Cardiac septum (tissue), 1 donor: ENCODE measurements at places on chromosomes 4 and X. TPM values are rescaled to one million over a fixed set of nuclear protein-coding genes. Genes with fewer than 3 reads are reported as not detected.

Gene IL21
- total RNA-seq: not detected

GRCh38 chrX:154661170-154661569, 7.8 kb upstream of the CTAG2 start:
- DNase-seq: no peak

DNA sequence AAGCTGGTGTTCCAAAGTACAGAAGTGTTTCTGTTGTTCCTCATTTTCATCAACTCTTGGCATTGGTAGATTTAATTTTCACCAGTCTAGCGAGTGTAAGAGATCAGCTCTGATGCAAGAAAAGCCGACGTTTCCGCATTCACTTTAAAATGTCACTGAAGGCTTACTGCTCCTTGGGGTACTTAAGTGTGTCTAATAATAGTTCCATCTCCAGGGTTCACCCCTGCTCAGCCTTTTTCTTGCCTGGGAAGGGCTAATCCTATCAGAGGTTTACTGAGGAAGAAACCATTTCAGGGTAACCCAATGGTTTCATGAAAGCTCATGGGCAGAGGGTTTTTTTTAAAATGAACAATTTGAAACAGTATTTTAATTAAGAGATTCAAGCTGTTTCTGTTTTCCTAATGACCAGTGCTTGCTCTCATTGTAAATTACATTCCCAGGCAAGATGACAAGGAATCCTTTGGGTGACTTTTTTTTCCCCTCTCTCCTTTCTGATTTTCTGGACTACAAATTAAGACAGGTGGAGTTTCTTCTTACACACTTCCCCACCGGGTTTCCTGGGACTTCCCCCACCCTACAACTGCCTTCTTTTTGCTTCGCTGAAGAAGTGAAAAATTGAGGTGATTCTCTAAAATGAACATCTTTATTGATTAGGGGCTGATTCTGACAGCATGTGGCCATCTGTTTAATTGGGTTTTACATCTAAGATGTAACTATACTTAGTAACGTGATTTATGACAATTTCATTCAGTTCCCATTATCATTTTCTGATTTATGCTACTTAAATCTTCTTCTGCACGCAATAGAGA, 78.7 kb upstream of the CBLL2 start:
- DNase-seq: no peak

Gene ARHGAP36
- 0.24 TPM for total RNA-seq

Gene CFAP47
- not detected for total RNA-seq

GRCh38 chr4:119690871-119691270, 62.3 kb upstream of the PDE5A start:
- DNase-seq: no peak

DNA sequence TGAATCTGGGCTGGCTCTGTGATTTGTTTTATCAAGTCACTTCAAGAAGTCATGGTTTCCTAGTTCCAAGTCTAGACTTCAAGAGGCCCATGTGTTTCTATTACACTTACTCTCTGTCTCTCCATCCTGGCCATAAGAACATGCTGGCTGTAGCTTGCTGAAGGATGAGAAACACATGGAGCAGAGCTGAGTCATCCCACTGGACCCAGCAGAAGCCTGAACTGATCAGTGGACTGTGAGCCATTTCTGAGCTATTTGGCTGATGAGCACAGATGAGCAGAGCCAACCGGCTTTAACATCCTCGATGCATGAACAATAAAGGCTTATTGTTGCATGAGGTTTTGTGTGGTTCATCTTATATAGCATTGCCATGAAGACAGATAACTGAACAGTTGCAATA, 290.6 kb upstream of the BOD1L1 start:
- DNase-seq: no peak

GRCh38 chr4:119032921-119033685, 102.5 kb upstream of the MYOZ2 start:
- no peak for DNase-seq

DNA sequence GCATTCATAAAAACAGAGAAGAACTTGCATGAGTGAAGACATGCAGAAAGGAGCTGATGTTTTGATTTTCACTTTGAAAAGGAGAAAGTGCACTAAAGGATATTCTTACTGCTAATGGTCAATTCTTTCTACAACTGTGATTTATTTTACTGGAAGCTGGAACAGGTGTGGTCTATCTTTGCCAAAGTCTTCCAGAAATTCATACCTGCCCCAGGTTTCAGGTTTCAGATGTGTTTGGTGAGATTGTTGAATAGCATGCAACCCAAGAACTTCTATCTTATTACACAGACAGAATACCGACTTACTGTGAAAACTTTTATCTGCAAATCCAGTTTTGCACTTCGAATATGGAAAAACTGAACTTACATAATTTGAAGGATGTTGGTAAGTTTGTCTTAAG, 388.3 kb downstream of the PDGFC start:
- no peak for DNase-seq

Gene MAGEA12
- not detected for total RNA-seq

Gene BMPR1B
- 1.5 TPM for total RNA-seq

Gene ARHGAP6
- 4.8 TPM for total RNA-seq

Gene CTAG2
- not detected for total RNA-seq

Gene EDNRA
- 15.4 TPM for total RNA-seq

Gene PRKG2
- 0.48 TPM for total RNA-seq

DNA sequence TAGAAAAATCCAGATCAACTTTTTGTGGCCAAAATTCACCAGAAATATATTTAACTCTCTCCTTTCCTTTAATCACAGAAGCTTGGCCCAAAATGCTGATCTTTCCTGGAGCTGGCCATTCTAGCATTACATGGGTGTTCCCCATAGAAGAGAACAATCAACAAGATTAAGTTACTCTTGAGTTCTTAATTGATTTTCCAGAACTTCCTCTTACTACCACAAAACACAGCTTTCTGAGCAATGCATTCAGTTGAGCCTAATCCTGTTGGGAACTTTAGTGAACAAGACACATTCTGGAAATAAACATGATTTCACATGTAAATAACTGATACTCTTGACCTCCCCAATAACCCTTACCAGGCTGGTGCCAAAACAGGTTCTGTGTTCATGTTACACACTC, 45.4 kb upstream of the STIM2 start:
- DNase-seq: no peak

GRCh38 chrX:11406109-11406765, 113.0 kb downstream of the AMELX start:
- DNase-seq: no peak

DNA sequence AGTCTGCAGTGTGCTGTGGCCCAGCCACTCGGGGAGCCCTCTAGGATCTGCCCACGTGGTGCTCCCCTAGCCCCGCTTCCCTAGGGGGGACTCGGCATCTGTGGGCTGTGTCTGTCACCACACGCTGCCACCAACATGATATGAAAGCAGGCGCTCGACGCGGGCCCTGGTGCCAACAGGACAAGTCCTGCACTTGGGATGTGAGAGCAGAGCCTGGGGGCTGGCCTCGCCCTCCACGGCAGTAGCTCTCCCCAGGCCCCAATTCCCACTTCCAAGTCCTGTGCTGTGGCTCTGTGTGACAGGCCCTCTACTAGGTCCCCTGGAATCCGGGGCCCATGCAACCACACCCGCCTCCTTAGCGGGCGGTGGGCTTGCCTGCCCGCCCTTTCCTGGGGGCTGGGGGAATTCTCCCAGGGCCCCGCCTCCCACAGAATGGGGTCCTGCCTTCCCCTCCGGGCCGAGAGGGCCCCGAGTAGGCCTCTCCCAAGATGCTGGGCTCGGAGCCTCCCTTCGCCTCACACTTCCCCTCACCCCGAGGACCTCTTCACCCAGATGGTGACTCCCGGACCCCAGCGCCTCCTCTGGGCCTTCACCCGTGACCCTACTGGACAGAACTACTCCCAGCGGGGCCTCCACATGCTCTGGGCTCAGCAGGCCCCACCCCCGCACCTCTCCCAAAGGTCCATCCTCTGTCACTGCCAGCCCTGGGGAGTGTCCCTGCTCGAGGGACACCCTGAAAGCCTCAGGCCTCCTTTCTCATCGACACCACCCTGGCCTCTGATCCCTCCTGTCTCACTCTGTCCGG, 11.2 kb downstream of the LRPAP1 start:
- no peak for DNase-seq

GRCh38 chr4:25131926-25132325, 28.3 kb downstream of the SEPSECS start:
- no peak for DNase-seq

Gene PARM1
- total RNA-seq: 74.4 TPM

- DNase-seq: no peak
Measured at GRCh38 chr4:182343453-182343852, 100.3 kb downstream of the TENM3 start.

DNA sequence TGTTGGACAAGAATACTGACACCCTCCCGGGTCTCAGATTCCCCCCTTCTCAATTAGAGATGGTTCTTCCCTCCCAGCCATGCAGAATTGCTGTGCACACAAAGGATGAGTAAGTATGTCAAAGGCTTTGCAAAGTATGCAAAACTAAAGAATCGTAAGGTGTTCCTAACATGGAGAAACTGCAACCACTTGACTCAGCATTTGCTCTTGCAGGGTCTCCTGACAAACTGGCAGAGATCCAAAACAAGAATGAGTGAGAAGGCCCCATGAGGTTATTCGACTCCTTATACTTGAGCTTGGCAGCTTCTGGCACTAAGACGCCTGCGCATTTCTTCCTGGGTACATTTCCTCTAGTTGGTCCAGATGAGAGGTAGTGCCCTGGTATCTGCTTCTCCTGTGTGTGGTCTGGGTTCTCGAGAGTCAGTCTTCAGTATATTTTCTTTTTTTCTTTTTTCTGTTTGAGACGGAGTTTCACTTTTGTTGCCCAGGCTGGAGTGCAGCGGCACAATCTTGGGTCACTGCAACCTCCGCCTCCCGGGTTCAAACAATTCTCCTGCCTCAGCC, 8.2 kb downstream of the FAM184B start:
- DNase-seq: no peak

- no peak for DNase-seq
Measured at GRCh38 chr4:83558059-83558653, 22.2 kb downstream of the GPAT3 start.

- DNase-seq: peak; percentile 17
Measured at GRCh38 chrX:9829308-9830267, 43.4 kb downstream of the SHROOM2 start.

- DNase-seq: no peak
Measured at GRCh38 chrX:109643687-109644086, 18.7 kb upstream of the KCNE5 start.

DNA sequence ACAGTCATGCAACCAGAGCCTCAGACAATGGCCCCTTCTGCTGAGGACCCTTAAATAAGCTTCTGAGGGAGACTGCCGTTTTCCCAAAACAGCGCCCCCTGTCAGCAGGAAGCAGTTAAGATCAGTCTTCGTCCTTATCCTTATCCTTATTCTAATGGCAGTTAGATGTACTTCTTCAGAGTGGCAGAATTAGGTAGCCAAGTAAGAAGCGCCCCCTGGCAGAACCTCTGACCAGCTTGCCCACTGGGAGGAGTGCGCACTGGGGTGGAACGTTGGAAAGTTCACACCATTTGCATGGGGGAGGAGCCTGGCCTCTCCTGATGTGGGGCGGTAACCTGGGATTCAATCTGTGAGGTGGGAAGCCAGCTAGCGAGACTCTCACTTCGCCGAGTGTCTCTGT, 133.6 kb upstream of the QRFPR start:
- no peak for DNase-seq

GRCh38 chrX:140723121-140723715, 13.7 kb downstream of the LINC00632 start:
- no peak for DNase-seq

- DNase-seq: no peak
Measured at GRCh38 chr4:25343671-25344070, 31.1 kb downstream of the ZCCHC4 start.

Gene KANTR
- 7.2 TPM for total RNA-seq

Gene TMPRSS11A
- not detected for total RNA-seq

DNA sequence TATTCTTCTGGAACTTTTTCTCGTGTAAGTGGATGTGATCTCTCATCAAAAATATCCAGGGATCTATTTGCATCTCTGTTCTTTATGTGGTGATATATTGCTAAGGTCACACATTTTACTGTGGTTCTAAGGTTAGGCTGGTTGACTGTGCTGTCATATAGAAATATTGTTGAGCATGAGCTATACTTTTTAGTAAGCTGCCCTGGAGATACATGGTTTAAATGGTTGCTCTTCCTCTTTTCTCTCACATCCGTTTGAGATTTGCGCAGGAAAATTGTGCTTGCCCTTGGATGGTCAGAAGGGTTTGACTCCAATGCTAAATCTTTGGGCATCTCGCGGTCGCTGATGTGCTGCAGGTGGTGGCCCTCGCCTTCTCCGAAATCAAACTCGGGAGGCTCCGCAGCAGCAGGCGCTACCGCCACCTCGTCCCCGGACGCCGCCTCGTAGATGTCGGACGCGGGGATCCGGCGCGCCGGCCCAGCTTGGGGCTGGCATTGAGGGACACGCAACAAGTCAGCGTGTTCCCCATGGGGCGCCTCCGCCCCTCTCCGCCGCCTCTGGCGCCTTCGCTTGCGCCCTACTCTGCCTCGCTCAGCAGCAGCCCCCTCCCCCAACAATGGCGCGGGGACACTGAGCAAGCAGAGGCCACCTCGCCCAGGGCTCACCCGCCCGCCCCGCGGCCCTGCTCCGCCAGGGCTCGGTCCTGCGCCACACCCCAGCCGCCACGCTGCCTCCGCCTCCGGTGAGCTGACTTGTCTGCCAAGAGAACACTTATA, 154.5 kb downstream of the MSN start:
- no peak for DNase-seq

GRCh38 chr4:173834151-173834550, 304.1 kb upstream of the HAND2 start:
- no peak for DNase-seq

Gene CDKL2
- 0.70 TPM for total RNA-seq

Gene SCOC
- total RNA-seq: 73.0 TPM

- no peak for DNase-seq
Measured at GRCh38 chr4:73780834-73781233, 40.5 kb downstream of the CXCL8 start.

- DNase-seq: no peak
Measured at GRCh38 chrX:40323977-40324376, 226.2 kb upstream of the BCOR start.

DNA sequence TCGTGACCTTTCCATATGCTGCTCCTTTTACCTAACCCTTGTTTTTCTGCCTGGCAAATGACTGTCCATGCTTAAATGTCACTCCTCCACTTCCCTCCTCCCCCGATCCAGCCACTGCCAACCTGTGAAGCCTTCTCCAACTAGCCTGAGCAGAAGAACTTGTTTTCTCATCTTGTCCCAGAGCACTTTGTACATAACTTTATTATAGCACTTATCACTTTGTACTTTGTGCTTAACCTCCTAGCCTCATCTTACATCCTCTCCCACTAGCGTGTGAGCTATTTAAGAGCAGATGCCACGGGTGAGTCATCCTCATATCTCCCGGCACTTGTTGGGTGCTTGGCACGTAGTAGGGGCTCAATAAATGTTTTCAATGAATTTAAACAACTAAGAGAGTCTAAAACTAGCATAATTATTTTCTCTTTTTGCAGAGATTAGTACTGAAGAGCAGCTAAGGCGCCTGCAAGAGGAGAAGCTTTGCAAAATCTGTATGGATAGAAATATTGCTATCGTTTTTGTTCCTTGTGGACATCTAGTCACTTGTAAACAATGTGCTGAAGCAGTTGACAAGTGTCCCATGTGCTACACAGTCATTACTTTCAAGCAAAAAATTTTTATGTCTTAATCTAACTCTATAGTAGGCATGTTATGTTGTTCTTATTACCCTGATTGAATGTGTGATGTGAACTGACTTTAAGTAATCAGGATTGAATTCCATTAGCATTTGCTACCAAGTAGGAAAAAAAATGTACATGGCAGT, 46.9 kb downstream of the XIAP start:
- DNase-seq: no peak
